Stimulated activated CD8-positive, alpha-beta memory T cell treated with anti-CD3 and anti-CD28 coated beads, Interleukin-4, amount 100 ng/mL, for 48 hours (primary cell): ENCODE measurements at places on chromosomes 12 and 14.

DNA sequence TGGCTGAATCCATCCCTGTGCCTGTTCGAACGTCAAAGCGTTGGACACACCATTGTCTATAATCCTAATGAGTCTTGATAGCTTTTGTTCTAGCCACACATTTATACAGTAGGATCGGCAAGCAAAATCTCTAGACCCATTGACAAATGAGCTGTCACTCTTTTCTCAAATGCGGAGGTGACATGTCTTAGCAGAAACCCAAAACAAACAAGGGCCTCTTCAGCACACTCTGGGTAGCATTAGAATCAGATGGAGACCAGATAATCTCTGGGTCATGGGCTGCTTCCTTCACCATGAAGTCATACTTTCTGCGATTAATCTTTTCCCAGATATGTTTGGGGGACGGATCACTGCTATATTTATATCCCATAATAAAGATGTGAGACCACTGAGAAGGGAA, 100.2 kb downstream of the PLXNC1 start:
- no peak for DNase-seq

- no peak for DNase-seq
Observed at GRCh38 chr14:65962952-65963351, 523.2 kb upstream of the CCDC196 start.

DNA sequence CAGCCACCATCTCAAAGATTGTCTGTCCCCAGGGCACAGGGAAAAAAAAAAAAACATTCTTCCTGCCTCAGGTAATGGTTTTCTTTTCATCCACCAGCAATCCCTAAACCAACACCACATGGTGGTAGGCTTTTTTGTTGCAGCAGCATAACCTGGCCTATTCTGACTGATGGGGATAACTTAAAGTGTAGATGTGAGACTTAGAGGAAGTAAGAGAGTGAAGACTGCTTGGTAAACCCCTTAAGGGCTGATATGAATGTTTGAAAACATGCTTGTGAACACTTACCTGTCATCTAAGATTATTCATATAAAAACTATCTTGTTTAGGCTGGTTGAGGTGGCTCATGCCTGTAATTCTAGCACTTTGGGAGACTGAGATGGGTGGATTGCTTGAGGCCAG, 130.2 kb upstream of the RAP1B start:
- DNase-seq = no peak

GRCh38 chr12:51839310-51839947, 9.1 kb downstream of the FIGNL2 start:
- no peak for DNase-seq

GRCh38 chr12:47736877-47737676, 11.8 kb upstream of the ENDOU start:
- DNase-seq = no peak

DNA sequence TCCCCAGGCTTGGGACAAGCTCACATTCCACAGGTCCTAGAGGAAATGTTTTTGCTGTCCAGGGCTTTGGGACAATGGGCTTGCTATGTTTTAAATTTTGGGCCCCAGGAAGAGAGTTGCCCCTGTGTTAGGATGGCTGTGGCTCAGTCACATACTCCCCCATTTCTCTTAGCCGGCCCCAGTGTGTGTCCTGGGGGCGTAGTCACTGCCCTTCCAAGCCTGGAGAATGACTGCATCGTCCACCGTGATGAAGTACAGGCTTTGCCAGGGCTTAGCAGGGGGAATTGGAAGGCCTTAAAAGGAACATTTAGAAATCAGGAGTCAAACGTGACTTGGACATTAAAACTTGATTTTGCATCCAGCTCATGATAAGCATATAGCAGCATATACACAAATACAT, 293.6 kb downstream of the CACNA1C start:
- DNase-seq = no peak

DNA sequence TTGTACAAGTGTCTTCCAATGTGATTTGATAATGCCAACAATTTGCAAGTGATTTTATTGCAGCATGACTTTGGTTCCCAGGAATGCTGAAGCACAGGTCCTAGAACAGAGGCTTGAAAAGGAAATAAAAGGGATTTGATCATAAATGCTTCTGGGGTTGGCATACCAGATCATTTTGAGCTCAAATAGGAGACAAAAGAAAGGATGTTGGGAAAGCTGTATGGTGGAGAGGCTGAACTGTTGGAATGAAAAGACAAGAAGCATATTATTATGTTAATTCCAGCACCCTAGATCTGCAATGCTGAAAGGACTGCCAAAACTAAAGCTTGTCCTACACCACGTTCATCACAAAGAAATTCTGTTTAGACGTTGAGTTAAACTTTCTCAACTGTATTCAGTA, 143.1 kb downstream of the BICD1 start:
- DNase-seq = no peak

GRCh38 chr14:27688841-27689444, 1077.6 kb upstream of the FOXG1 start:
- no peak for DNase-seq

DNA sequence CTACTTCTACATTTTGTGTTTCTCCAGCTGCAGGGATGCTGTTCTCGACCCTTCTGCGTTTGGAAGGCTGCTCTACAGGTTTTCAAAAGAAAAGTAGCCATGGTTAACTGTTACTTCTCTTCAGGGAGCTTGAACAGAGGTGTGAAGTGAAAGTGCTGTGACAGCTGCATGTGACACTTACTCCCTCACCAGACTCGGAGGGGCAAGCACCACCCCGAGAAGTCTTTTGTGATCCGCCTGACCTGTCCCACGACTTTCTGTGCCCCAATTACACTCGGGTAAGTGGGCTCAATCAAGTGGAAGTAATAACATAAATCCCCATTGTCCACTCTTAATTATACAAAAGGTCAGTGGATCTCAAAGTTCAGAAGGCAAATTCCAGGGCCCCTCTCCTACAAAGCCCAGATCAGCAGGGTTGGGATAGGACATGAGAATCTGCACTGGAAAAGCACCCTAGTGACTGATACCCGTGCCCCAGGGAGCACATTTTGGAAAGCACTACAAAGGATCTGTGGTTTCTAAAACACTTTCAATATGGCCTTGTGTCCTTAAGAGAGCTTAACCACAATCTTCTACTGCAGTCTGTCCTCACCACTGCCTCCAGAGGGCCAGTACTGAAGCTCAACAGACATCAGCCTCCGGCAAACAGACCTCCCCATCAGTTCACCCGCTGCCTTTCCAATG, 11.5 kb downstream of the FICD start:
- DNase-seq = no peak

DNA sequence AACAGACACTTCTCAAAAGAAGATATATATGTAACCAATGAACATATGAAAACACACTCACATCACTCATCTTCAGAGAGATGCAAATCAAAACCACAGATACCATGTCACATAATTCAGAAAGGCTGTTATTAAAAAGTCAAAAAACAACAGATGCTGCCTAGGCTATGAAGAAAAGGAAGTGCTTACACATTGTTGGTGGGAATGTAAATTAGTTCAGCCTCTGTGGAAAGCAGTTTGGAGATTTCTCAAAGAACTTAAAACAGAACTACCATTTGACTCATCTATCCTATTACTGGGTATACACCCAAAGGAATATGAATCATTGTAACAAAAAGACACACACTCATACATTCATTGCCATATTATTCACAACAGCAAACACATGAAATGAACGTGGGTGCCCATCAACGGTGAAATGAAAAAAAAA, 35.1 kb downstream of the EIF2S3B start:
- DNase-seq = no peak

DNA sequence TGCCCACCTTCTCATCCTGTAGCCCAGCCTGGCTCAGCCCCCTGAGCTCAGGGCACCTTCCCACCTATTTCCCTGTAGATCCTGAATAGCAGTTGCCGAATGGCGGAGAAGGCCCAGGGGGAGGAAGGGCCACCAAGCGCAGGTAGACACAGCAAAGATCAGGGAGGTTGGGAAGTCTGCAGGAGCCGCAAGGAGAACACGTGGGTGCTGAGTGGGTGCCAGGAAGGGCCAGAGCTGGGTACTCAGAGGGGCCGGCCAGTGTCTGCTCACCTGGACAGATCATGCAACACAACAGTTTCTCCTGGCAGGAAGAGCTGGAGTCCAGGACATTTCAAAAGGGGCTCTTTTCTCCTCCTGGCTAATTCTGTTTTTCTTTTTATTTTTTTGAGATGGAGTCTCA, 30.6 kb downstream of the CHGA start:
- DNase-seq = no peak

GRCh38 chr14:68649476-68650189, 143.2 kb downstream of the ZFP36L1 start:
- peak; percentile 12 for DNase-seq

DNA sequence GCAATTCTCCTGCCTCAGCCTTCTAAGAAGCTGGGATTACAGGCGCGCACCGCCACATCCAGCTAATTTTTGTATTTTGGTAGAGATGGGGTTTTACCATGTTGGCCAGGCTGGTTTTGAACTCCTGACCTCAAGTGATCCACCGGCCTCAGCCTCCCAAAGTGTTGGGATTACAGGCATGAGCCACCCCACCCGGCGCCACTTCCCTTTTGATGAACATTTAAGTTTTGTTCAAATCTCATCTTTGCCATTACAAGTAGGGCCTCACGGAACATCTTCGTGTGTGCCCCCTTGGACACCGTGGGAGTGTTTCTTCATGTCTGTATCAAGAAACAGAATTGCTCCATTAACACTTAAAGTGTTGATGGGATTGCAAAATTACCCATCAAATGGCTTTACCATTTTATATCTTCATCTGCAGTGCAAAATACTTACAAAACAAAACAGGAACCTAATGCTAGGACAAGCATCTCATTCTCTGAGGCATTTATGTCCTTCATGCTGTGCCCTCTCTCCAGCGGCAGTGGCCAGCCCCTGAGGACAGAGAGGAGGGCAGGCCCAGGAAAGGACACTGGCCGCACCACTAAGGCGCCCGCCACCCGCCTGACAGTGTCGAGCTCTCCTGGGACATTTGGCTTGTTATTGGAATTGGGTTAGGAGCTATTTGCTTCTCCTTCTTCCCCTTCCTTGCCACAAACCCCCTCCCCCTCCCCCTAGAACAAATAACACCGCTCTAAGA, 61.7 kb downstream of the RFX4 start:
- no peak for DNase-seq

DNA sequence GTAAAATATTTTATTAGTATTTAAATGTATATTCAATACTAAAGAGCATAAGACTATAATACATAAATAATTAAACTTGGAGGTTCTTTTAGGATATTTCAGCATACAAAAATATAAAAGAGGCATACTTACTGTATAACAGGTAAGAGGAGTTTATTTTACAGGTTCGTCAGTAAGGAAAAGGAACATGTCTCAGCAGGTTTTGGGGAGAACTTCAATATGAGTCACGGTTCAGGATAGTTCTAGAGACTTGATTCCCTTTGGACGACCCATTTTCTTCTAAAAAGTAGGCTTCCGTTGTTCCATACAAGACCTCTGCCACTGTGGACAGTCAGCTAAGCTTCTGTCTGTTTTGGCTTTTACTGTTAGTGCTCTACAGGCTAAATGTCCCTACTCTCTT, 181.1 kb downstream of the ALX1 start:
- no peak for DNase-seq

DNA sequence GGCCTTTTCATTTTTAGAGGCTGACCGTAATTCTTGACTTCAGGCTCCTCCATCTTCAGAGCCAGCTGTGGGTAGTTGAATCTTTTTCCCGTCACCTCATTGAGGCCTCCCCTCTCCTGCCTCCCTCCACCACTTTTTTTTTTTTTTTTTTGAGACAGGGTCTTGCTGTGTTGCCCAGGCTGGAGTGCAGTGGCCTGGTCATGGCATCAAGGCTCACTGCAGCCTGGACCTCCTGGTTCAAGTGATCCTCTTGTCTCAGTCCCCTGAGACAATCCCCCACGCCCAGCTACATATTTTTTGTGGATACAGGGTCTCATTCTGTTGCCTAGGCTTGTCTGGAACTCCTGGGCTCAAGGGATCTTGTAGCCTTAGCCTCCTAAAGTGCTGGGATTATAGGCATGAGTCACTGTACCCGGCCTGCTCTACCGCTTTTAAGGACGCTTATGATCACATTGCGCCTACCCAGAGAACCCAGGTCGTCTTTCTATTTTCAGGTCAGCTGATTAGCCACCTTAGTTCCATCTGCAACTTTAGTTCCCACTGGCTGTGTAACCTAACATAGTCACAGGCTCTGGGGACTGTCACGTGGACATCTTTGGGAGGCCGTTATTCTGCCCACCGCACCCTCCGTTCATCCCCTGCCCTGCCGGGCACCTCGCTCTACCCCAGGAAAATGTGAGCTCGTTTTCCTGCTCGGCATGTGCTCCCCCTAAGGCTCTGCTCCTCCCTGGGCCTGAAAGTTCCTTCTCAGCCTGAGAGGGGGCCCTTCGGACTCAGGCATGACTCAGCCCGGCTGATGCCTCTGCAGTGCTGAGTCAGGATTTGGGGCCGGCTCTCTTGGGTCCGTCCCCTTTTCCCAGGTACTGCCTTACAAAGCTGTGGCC, 13.4 kb downstream of the TNFAIP2 start:
- DNase-seq = no peak

DNA sequence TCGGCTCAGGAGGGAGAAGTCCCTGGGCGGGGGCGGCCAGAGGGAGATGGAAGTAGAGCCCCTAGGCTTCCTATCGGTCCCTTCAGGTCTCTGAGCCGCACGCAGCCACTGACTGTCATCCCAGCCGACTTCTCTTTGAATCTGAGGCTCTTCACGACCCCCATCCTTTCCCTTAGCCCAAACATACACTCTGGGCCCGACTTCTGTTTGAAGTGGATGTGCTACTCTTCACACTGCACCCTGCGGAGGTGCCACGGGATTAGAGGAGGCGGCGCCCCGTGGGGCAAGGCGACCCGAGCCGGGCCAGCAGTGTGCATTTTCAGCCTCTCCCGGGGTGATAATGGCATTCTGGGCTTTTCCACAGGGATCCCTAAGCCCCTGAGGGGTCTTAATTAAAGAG, 6.0 kb upstream of the DACT1 start:
- no peak for DNase-seq

GRCh38 chr14:96792591-96792990, 4.6 kb upstream of the VRK1 start:
- no peak for DNase-seq

- peak; percentile 17 for DNase-seq
Observed at GRCh38 chr14:104392396-104393198, 187.0 kb upstream of the C14orf180 start.

DNA sequence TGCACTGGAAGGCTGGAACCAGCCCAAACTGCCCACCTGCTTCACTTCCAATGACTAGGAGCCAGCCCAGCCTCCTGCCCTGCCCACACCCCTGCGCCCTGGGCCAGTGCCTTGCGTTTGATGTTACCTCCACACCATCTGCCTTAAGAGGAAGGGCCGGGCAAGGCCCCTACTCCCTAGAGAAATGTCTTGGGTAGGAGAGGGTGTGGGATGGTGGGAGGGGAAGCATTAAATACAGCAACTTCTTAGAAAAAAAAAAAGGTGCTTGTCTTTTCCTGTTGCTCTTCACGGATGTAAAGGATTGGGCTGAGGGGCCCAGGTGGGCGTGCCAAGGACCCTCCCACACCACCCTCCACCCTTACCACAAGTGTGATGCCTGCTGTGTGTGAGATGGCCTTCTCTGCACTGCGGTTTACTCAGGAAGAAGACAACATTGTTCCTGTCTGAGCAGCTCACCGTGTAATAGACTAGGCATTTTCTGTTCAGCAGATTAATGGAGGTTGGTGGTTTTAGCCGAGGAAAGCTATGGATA, 99.9 kb downstream of the NINJ2 start:
- peak; percentile 58 for DNase-seq
